Activated CD4-positive, alpha-beta T cell treated with anti-CD3 and anti-CD28 coated beads for 4 hours (primary cell): ENCODE measurements at places on chromosomes 4 and X.

- DNase-seq = no peak
Measured at GRCh38 chrX:98207947-98208346, 1324.2 kb downstream of the RPA4 start.

- no peak for DNase-seq
Measured at GRCh38 chr4:48332661-48333060, 8.7 kb upstream of the SLAIN2 start.

DNA sequence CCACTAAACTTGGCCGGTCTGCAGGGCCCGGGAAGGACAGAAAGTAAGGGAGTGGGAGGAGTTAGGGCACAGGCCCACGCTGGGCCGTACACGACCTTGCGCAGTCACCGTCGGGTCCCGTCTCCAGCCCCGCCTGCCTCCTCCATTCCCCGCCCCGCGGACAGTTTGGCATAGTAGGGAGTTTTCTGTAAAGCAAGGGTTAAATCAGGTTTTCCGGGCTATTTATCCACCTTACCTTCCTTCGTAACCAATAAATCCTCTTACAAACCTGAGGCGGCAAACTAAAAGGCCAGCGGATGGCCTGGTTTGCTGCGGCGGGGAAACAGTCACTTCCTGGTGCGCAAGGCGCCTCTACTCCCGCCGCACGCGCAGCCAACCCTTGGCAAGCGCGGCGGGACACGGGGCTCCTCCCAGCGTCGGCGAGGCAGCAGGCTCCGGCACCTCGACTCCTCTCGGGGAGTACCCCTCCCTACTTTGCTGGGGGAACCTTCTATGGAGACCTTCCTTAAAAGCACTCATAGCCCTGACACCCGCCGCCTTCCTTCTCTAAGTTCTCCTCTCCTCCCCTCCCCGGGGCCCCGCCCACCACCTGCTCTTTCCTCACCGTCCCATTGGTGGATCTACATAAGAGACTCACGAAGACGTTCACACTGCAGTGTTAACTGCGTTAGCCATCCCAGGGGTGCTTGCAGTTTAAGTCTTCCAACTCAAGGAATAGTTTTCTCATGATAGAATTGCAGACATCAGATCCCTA is at the start of gene TRMT2B:
Gene TRMT2B, minus strand, starts transcription at position 563 of the 754 bp plus-strand sequence. CDS start 9,822 bp downstream, outside the sequence.
- DNase-seq = peak; percentile 79

DNA sequence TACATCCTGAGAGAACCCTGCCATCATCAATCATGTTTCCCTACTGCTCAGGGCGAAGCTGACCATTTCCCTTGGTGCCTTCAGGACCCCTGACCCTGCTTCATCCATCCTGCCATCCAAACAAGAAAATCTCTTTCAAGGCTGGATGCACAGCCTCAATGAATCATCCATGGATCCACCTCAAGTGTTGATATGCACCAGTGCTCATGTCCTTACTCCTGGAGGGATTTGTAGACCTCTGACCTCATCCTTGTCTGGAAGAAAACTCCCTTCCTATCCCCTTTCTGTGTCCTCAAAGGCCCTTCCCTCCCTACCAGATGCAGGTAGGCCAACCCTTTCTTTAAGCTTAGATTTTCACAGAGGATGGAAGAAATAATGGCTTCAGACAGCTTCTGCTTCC is 24.6 kb downstream of the BEX3 start:
- no peak for DNase-seq

DNA sequence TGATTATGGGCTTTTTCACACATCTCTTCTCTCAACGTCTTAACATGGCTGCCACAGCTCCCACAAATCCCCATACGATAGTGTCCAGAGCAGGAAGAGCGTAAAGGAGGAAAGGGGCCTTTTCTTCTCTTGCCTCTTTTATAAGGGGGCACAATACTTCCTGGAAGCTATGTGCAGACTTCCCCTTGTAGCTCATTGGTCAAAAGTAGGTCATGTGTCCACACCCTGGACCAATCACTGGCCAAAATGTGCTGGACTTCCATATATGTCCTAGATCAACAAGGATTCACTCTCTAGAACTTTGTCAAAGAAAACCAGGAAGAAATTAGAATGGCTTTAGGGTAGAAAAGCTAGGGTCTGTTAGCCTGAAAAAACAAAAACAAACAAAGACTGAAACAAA is 26.7 kb downstream of the STK32B start:
- no peak for DNase-seq

DNA sequence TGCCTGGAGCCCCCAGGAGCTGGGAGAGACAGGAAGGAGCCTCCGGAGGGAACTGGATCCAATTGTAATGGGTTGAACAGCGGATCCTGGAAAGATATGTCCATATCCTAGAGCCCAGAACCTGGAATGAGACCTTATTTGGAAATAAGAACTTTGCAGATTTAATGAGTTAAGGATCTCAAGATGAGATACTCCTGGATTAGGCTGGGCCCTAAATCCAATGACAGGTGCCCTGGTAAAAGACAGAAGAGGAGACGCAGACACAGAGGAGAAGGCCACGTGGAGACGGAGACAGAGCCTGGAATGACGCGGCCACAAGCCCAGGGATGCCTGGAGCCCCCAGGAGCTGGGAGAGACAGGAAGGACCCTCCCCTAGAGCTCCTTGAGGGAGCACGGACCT is 34.1 kb downstream of the P2RY8 start:
- no peak for DNase-seq
